DMS153 (cell line): ENCODE measurements at places on chromosomes 1 and 21.

GRCh38 chr1:56258371-56258770 lies 321.0 kb downstream of the PLPP3 start:
- DNase-seq, result no peak

DNA sequence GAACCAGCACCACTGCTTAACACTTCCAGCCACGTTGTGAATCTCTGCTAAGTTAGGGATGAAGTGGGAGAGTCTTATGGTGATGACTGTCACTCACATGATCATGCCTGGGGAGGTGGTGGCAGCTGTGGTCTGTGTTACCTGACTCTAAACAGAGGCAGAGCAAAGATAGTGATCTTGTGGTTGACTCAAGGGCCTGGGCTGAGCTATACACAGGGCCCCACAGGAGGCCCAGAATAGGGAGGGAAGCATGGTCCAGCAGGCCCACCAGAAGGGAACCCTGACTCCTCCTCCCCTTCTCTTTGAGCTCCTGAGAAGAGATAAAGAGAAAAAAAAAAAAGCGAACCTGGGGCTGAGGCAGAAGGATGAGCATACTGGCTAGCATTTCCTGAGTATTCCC lies 55.0 kb downstream of the PLXNA2 start:
- DNase-seq, result no peak

GRCh38 chr1:154190550-154190949 lies 1.4 kb downstream of the TPM3 start:
- no peak for DNase-seq

GRCh38 chr1:5911157-5911556 lies 81.1 kb downstream of the NPHP4 start:
- no peak for DNase-seq

DNA sequence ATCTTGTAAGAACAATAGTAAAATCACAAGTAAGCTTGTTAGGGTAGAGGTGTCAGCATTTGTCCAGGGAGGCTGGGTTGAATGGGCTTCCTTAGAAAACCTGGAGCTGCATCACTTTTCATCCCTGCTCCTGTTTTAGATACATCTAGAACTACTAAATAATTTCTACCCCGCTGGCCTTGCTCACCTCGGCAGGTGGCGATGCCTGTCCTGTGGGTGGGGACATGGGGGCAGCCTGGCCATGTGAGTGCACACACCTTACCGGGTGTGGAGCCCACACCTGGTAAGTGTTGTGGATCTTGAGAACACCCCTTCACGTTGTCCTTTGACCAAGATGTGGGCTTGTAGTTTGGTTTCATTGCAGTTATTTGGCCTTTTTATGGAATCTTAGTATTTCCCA lies 29.7 kb downstream of the URB2 start:
- DNase-seq, result no peak

- no peak for DNase-seq
These were observed 52.0 kb upstream of the TINAGL1 start for GRCh38 chr1:31524186-31524901.

DNA sequence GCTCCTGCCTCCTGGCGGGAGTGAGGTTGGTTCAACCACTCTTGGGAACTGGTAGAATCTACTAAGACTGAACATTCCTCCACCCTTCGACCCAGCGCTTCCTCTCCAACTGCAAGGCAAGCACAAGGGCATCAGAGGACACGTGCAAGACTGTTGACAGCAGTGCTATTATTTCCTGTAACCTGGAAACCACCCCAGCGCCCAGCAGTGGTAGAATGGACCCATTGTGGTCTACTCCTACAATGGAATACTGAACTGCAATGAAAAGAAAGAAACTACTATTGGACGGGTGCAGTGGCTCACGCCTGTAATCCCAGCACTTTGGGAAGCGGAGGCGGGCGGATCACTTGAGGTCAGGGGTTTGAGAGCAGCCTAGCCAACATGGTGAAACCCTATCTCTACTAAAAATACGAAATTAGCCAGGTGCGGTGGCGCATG lies 33.0 kb upstream of the TARDBP start:
- DNase-seq, result no peak

DNA sequence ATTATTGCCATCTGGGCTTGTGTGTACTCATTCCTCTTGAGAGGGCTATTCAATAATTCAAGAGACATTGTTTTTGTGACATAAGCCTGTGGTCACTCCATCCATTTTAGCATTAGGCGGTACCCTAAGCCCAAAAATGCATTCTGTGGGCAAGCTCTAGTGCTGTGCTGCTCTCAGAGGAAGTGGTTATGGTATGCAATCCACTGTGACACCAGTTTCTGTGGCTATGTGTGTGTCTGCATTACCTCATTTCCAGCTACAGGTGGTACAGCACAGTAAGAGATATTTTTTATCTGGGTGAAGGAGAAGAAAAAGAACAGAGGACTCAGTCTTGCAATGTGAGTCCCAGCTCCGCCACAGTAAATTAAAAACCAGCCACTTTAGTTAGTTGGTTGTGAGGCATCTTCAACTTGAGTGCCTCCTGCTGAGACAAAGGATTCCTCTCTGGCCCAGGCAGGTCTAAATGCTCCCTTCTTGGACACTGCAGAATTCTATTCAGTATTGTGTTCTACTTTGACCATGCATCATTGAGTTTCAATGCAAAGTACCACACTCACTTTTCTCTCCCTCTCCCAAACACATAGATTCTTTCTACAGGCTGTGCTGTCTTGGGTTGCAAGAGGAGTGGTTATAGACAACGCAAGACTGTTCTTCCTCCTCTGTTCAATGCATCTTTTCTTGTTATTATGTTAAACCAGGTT lies 777.8 kb upstream of the BRINP3 start:
- DNase-seq, result no peak

GRCh38 chr1:22245726-22246125 lies 102.8 kb upstream of the WNT4 start:
- DNase-seq, result no peak

DNA sequence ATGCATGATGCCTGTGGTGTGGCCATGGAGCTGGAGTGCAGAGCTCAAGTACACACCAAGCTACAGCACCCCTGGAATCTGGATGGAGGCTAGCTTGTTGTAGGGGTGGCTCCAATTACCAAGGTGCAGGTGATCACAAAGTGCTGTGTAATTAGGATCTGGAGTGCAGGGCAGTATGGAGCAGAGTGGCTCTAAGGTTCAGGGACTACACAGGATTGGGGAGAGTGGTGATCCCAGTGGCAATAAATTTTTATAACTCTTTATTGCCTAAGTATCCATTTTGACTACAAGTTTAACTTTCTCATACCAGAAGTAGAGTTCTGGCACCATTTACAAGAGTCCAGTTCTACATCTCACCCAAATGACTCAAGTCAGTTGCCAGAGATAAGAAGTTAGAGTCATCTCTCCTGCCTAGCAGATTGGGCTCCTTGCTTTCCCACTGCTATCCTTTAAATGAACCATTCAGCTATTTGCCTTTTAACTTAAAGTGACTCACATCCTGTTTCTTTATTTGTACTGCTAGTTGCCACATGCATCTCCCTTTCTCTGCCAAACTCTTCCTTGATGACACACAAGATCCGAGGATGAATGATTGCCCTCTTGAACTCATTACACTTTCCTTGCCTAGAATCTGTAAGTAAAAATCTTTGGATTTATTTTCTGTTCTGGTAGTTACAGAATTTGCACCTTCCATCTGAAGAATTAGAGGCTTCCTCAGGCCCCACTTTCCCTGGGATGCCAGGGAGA lies 427.2 kb downstream of the KCNT2 start:
- peak; percentile 66 for DNase-seq

GRCh38 chr21:43338951-43339350 lies 88.0 kb downstream of the SIK1 start:
- no peak for DNase-seq

DNA sequence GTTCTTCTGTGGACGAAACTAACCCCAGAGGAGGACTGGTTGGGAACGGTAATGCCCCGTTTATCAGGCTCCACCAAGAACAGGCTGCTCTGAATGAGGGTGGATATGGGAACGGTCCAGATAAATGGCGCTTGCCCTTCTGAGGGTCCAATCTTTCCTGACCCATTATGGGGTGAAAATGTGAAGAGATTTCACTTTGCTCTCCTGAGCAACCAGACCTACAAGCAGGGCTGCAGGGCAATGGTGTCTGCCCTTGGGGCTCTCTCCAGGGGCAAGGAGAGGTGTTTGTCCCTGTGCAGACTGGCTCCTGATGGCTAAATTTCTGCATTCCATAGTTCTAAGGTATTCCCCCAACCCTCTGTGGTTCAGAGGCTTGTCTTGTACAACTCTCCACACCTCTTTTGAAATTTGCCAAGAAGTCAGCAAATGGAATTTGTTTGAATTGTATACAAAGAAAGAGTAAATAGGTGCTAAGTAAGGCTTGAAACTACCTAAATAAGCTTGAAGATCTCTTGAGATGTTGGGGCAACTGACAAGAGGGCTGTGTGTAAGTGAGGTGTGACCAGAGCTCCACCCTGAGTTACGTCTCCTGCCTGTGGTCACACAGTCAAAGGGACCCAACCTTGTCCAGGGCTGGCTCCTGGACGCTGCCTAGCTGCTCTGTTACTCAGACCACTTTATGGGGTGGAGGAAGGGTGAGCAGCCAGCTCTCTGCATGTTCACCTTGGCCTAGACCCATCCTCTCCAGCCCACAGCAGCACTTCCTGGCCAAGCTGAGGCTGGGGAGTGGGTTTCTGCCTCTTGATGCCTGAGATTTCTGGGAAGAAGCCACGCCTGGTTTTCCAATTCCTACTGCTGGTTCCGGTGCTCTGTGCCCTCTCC lies 24.8 kb downstream of the SLC2A1 start:
- DNase-seq, result no peak

- DNase-seq, result no peak
These were observed 62.3 kb downstream of the ZNF644 start for GRCh38 chr1:90959352-90960206.

GRCh38 chr1:1250786-1251284 lies 4.3 kb upstream of the C1QTNF12 start:
- DNase-seq, result peak; percentile 86

DNA sequence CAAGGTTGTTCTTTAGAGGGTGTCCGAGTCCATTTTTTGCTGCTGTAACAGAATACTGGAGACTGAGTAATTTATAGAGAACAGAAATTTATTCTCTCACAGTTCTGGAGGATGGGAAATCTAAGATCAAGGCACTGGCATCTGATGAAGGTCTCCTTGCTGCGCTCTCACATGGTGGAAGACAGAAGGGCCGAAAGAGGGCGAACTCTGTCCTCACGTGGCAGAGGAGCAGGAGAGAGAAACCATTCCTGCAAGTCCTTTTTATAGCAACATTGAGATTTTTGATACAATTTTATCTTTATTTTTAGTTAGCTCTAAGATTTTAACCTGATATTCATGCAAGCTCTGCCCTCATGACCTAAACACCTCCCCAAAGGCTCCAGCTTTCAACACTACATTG lies 48.3 kb downstream of the ATG4C start:
- no peak for DNase-seq
